Right ventricle myocardium inferior (tissue), 1 donor: ENCODE measurements at places on chromosomes 13 and 19. TPM values are rescaled to one million over a fixed set of nuclear protein-coding genes. Genes with fewer than 3 reads are reported as not detected.

C19orf85 gene
- total RNA-seq = not detected

ERFL gene
- not detected for total RNA-seq

VSTM1 gene
- total RNA-seq = not detected

CLEC17A gene
- total RNA-seq = not detected

ADGRL1 gene
- total RNA-seq = 27.0 TPM

RASIP1 gene
- 15.3 TPM for total RNA-seq
